ENCODE measurements at places on chromosomes 1 and 21.

DNA sequence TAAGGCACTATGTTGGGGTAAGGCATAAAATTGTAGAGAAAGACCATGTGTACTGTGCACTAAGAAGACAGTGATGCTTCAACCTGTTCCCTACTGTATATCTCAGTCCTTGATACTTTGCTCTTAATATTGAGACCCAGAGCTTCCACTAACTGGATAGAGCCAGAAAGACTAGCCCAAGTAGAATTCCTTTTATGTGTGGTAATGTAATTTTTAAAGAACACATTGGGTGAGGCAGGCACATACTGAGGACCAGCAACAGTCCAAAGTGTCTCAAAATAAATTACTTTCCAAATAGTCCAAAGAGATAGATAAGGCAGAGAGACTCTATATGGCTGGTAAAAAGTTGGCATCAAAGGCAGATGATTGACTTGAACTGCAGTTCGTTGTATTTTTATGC is 31.4 kb upstream of the MROH9 start:
- DNase-seq: no peak

GRCh38 chr21:41108668-41109585 is 59.0 kb upstream of the BACE2 start:
- DNase-seq: no peak

GRCh38 chr21:27372381-27372780 is 405.5 kb upstream of the ADAMTS5 start:
- peak; percentile 17 for DNase-seq

GRCh38 chr1:72202761-72203160 is 79.6 kb downstream of the NEGR1 start:
- no peak for DNase-seq

Data from fibroblast of upper back skin (primary cell).